ENCODE measurements at places on chromosomes 11 and 22. TPM values are rescaled to one million over a fixed set of nuclear protein-coding genes. Genes with fewer than 3 reads are reported as not detected.

Gene MRGPRE
- not detected for total RNA-seq

Gene OR52A1
- total RNA-seq: under 0.01 TPM

Gene C11orf16
- total RNA-seq: not detected

Gene MISFA
- 1.2 TPM for total RNA-seq

Gene TBX1
- not detected for total RNA-seq

Gene F2
- total RNA-seq: not detected

Gene SOX6
- total RNA-seq: 17.1 TPM

Gene PACSIN3
- total RNA-seq: 2.0 TPM

Gene PDE2A
- total RNA-seq: 63.2 TPM

Gene SLC5A4
- total RNA-seq: not detected

Gene AQP11
- total RNA-seq: 4.9 TPM

Gene BCO2
- 6.5 TPM for total RNA-seq

Gene AGBL2
- total RNA-seq: 0.41 TPM

Gene VWCE
- total RNA-seq: 2.0 TPM

Gene RTN4RL2
- 0.41 TPM for total RNA-seq

Gene INS
- not detected for total RNA-seq

Gene MAJIN
- total RNA-seq: not detected

Gene NCAM1
- 515 TPM for total RNA-seq

Gene KCNQ1
- total RNA-seq: under 0.01 TPM

Gene CEP164
- 15.1 TPM for total RNA-seq

Gene BAIAP2L2
- under 0.01 TPM for total RNA-seq

Gene OR51B5
- total RNA-seq: 0.82 TPM

All from frontal cortex (tissue), 4 donors.